Astrocyte of the spinal cord (primary cell): ENCODE measurements at places on chromosomes 2 and 18.
A peak's percentile ranks its signal among the peaks of the same experiment; 100 is the strongest.

GRCh38 chr2:28628987-28629386 lies 122.6 kb upstream of the PPP1CB start:
- DNase-seq: no peak

GRCh38 chr2:43745457-43745856 lies 28.4 kb upstream of the DYNC2LI1 start:
- DNase-seq: peak; percentile 67

GRCh38 chr18:61982475-61982874 lies 89.7 kb upstream of the RNF152 start:
- no peak for DNase-seq

DNA sequence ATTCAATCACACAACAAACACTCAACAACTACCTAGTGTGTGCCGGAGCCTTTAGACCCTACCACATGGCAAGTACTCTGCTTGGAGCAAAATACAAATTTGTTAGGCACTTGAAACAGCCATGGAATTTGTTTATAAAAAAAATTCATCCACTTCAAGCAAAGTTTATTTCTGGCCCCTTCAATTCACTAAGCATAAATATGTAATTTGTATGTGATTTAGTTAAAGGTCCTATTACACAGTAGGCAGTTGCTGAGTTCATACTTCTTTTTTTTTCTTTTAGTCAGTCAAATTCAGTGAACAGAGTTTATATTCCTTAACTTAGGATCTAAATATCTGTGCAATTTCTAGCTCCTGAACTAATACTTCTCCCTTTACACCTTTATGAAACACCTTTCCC lies 22.5 kb downstream of the GCFC2 start:
- DNase-seq: no peak
